ENCODE measurements at places on chromosomes 12 and 14.

DNA sequence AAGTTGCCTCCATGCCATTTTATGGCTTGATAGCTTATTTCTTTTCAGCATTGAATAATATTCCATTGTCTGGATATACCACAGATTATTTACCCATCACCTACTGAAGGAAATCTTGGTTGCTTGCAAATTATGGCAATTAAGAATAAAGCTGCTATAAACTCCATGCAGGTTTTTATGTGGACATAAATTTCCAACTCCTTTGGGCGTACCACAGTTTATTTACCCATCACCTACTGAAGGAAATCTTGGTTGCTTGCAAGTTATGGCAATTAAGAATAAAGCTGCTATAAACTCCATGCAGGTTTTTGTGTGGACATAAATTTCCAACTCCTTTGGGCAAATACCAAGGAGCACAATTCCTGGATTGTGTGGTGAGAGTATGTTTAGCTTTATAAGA lies 12.6 kb upstream of the PLEKHH1 start:
- DNase-seq: no peak

GRCh38 chr14:41860586-41860985 lies 253.9 kb downstream of the LRFN5 start:
- no peak for DNase-seq

DNA sequence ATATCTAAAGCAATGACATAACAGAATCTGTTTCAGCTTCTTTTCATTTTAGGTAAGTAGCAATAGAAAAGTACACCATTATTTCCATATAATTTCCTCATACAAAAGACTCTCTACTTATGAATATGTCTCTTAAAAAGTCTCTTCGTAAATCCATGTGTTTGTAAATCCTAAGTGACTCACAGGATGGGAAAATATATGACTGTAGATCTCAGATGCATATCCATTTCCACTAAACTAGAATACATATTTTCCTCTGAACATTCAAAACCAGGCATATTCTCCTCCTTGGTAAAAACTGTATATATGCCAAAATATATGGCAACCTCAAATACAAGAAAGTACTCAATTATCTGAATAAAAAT lies 93.6 kb downstream of the TXNDC16 start:
- DNase-seq: no peak

DNA sequence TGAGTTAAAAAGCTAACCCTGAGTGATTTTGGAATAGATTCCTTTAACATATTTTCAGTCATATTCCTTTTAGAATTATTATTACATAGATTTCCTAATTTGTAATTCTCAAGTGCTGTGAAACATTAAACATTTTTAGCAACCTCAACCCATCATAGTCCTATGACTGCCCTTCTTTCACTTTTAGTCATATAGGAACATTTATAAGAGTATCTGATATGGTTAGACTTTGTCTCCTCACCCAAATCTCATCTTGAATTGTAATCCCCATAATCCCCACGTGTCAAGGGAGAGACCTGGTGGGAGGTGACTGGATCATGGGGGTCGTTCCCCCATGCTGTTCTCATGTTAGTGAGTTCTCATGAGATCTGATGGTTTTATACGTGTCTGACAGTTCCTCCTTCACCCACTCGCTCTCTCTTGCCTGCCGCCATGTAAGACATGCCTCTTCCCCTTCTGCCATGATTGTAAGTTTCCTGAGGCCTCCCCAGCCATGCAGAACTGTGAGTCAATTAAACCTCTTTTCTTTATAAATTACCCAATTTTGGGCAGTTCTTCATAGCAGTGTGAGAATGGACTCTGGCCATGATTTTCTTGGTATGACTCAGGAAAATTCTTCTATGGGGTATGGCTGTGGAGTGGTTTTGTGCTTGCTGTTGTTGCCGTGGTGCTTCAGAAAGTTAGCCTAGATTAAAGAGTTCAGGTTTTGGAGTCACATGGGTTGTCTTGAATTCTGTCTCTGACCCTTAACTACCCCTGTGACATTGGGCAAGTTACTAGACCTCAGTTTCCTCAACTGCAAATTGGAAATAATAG lies 83.9 kb downstream of the FUT8 start:
- no peak for DNase-seq

- no peak for DNase-seq
Observed at GRCh38 chr12:82458101-82458500, 99.8 kb downstream of the METTL25 start.
